ENCODE measurements at places on chromosomes 12 and 14.

GRCh38 chr14:92917041-92917940 lies 5.7 kb upstream of the CHGA start:
- no peak for DNase-seq

- no peak for DNase-seq
These were observed 51.3 kb downstream of the SLC6A12 start for GRCh38 chr12:162467-163307.

DNA sequence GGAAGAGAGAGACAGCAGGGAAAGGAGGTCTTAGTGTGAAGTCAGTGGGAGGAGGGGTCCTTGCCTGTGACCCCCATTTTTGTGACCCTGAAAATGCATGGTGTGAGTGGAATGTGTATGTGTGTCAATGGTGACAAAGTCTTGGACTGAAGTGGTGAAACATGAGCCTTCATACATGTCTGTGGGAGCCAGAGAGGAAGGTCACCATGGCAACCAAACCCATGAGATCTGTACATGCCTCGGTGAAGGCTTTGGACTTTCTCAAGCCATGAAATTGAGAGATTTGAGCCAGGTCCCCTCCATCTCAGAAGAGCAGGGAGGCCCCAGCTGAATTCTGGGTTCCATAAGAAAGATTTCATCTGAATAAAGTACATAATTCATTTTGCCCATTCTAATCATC lies 108.7 kb downstream of the TTC8 start:
- no peak for DNase-seq

DNA sequence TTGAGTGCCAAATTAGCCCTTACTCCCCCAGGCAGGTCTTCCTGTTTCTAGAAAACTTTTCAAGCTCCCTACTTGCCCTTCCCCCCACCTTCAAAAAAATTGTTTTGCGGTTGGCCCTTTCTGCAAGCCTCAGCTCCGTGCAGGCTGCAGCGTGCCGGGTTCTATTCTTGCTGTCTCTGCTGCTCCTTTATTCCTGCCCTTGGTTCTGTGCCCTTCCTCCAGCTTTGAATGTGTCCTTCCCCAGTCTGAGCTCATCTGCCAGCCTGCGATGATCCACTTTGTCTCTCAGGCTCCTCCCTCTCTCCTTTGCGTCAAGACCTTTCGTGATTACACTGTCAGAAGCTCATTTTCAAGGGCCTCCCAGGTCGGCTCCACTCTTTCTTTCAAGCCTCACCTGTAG lies 98.6 kb downstream of the IRF2BPL start:
- peak; percentile 51 for DNase-seq

DNA sequence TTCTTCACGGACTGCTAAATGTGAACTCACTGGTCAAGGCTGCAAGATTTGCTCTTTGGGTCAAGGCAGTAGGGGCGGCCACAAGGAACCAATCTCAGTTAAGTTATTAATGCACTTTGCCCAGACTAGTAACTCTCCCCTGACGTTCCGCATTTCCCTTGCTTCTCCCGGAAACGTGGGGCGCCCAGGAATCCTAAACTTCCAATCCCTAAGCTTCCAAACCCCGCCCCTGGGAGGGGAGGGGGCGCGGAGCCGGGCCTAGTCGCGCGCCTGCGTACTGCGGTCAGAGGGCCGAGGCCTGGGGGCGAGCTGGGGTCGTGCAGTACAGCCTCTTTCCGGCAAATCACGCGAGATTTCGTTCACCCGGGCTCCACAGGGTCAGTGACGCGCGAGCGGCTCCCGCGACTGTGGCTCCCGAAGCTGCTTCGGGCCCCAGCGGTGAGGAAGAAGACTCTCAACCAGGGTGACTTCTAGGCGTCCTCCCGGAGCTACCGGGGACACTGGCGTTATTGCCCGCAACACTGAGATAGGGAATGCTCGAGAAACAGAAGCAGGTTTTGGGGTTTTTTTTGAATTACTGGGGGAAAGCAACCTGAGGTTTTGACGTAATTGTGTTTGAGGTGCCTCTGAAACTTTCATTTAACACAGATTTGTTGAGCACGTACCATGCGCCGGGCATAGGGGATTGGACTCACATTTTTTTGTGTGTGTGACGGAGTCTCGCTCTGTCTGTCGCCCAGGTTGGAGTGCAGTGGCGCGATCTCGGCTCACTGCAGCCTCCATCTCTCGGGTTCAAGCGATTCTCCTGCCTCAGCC lies at the start of gene PTGR2:
PTGR2 (plus strand) TSS at position 265 of the 816 bp plus-strand sequence. CDS start 7,032 bp downstream, outside the sequence.
- peak; percentile 97 for DNase-seq

- peak; percentile 16 for DNase-seq
These were observed 505.9 kb downstream of the FLRT2 start for GRCh38 chr14:86035882-86036281.

DNA sequence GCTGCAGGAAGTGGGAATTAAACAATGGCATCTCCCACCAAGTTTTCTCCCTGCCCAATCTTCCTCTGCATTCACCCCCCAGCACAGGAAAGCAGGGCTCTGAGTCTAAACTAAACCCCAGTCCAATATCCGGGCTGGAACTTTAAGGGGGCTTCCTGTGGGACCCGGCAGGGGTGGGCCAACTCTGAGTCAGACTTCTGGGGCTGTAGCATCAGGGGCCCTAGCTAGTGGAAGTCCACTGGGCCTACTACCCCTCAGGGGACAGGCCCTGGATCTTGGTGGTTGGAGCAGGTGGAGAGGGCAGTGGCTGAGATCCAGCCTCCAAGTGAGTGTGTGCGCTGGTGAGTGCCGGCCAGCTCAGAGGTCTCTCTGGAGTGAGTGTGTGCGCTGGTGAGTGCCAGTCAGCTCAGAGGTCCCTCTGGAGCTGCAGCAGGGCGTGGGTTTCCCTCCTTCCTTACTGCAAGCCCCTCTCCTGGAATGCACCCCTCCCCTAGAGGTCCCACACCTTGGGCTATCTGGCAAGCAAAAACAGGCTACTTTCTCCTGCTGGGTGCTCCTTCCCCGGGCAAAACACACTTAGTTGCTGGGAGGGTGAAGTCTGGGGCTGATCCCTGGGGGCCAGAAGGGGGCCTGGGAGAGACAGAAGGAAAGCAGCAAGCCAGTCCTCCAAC lies 5.6 kb upstream of the LHX5 start:
- DNase-seq: no peak

DNA sequence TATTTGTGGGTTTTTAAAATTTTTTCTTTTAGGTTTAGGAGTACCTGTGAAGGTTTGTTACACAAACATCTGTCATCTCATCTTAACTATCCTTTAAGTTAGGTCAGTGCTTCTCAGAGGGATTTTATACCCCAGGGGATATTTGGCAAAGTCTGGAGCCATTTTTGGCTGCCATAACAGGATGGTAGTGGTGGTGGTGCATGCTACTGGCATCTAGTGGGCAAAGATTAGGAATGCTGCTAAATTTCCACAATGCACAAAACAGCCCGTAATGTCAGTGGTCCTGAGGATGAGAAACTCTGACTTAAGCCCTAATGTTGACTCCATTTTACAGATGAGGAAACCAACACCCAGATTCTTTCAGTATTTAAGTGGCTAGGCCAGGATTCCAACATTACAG lies 85.2 kb upstream of the MYF6 start:
- DNase-seq: peak; percentile 27

DNA sequence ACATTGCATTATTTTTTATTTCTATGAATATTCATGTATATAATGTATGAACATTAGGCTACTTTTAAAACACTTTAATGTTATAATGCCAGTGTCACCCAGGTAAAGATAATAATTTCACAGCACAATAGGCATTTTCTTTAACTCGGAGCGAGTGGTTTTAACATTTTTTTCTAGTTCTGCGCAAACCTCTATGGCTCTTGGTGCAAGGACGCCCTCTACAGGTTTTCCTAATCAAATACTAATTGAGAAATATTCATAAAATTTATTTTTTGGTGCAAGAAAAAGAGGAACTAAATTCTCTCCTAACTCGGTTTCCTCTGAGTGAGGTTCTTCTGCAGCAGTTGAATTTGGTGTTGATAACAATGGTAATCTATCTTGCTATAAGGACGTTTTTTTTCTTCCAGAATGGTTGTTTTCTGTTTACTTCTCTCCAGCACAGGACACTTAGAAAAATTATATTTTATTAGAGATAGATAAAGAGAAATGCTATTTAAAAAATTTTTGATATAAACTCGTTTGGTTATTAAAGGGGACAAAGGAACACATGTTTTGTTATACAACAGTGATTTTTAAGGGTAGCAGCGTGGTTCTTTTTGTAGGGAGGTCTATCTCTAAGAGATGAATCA lies 2.4 kb upstream of the WIF1 start:
- peak; percentile 42 for DNase-seq

GRCh38 chr14:87014856-87015255 lies 978.1 kb downstream of the GALC start:
- no peak for DNase-seq
